ENCODE measurements at places on chromosomes 6 and 20. TPM values are rescaled to one million over a fixed set of nuclear protein-coding genes. Genes with fewer than 3 reads are reported as not detected.

The OR2J3 gene
- not detected for total RNA-seq

The TRIM10 gene
- total RNA-seq = not detected

The SOBP gene
- 1.2 TPM for total RNA-seq

The CRISP2 gene
- not detected for total RNA-seq

The ZNF165 gene
- 0.97 TPM for total RNA-seq

The GTSF1L gene
- not detected for total RNA-seq

The CD2AP gene
- total RNA-seq = 39.2 TPM

The KCNK15 gene
- not detected for total RNA-seq

The PBOV1 gene
- not detected for total RNA-seq

The SLPI gene
- total RNA-seq = not detected

The ZSCAN23 gene
- total RNA-seq = 0.79 TPM

The TBX18 gene
- total RNA-seq = not detected

The BPIFA1 gene
- total RNA-seq = not detected

The GRIK2 gene
- total RNA-seq = not detected

The RAD21L1 gene
- not detected for total RNA-seq

- DNase-seq = no peak
These were observed 506.6 kb downstream of the FRK start for GRCh38 chr6:115554060-115554459.

DNA sequence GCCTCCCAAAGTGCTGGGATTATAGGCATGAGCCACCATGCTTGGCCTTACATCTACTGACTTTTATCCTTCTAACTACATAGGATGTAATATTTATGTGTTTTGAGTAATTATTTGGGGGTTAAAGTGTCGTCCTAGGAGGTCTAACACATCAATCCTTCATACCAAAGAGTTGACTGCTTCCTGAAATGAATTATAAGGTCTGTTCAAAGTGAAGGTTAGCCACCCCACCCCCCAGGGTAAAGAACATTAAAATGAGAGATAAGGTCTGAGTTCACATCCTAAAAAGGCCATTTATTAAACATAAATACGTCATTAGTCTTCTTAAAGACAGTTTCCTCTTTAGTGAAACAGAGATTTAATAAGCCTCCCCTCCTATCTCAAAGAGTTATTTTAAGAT, 33.8 kb downstream of the TNFAIP3 start:
- no peak for DNase-seq

DNA sequence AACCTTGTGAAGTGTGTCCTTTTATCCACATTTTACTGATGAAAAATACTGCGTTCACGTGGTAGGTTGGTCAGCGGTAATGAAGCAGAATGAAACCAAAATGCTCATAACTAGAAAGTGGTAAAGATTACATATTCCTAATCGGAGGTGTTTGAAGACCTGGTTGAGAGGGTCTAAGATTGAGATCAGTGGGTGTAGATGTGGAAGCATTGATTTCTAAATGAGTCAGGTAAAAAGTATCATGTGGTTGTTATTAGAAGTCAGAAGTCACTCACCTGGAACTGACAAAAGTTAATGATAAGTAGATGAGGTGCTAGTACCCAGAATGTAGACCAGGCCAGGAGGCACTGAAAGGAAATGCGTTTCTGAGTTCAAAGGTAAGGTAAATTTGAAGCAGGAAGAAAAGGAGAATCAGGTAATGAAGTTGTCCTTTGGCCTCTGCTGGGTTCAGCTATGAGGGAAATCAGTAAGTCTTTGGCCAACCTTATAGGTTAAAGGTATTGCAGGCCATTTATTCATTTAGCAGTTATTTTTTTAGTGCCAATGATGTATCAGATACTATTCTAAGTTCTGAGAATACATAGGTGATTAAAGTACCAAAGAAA, 31.2 kb downstream of the FAM83B start:
- no peak for DNase-seq

GRCh38 chr6:84095156-84095555, 61.6 kb downstream of the MRAP2 start:
- no peak for DNase-seq

- DNase-seq = no peak
These were observed 61.7 kb downstream of the PYGB start for GRCh38 chr20:25309395-25310267.

GRCh38 chr6:23073821-23074220, 504.5 kb downstream of the HDGFL1 start:
- no peak for DNase-seq

GRCh38 chr20:12409501-12409900, 491.8 kb downstream of the BTBD3 start:
- DNase-seq = no peak

GRCh38 chr6:139925894-139926641, 551.6 kb upstream of the CITED2 start:
- no peak for DNase-seq

GRCh38 chr6:2917801-2918445, 14.8 kb upstream of the SERPINB9 start:
- peak; percentile 13 for DNase-seq

- no peak for DNase-seq
These were observed 2.3 kb downstream of the PEDS1 start for GRCh38 chr20:50151034-50151743.

DNA sequence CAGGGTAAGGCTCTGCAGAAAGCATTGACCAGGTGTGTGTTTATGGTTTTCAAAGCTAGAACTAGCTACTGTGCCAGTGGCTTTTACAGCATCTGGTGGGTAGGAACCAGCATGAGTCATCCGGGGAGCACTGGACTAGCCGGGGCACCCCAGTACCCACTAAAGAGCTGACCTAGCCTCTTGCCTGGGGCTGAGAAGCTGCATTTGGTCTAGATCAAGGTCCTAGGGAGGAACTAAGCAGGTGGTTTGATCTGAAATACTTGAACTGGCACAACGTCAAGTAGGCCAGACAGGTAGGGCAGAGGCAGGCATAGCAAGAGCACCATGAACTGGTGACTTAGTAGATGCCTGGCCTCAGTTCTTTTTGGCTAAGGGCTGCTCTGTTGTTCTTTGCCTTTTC, 109.8 kb upstream of the PTPRK start:
- DNase-seq = no peak

GRCh38 chr6:112439010-112439409, 91.9 kb downstream of the RFPL4B start:
- DNase-seq = no peak

- no peak for DNase-seq
These were observed 25.8 kb upstream of the TMEM217 start for GRCh38 chr6:37283671-37284151.

GRCh38 chr20:41848180-41848579, 230.0 kb upstream of the CHD6 start:
- no peak for DNase-seq

DNA sequence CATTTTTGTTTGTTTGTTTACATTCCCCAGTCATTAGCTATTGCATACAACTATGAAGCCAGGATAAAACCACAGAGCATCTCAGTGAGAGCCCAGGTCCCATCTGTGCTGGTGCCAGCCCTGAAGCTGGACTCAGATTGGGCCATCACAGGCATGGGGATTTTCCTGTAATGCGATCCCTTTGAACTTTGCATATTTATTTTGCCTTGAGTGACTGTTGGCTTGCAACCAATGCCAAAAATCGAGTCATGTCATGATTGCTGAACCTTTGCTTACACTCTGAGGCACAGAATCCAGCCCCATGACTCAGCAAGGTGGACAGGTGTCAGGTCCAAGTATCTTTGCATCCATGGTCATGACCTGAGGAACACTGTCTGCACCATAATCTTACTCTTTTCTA, 46.2 kb upstream of the GGTLC1 start:
- DNase-seq = no peak

DNA sequence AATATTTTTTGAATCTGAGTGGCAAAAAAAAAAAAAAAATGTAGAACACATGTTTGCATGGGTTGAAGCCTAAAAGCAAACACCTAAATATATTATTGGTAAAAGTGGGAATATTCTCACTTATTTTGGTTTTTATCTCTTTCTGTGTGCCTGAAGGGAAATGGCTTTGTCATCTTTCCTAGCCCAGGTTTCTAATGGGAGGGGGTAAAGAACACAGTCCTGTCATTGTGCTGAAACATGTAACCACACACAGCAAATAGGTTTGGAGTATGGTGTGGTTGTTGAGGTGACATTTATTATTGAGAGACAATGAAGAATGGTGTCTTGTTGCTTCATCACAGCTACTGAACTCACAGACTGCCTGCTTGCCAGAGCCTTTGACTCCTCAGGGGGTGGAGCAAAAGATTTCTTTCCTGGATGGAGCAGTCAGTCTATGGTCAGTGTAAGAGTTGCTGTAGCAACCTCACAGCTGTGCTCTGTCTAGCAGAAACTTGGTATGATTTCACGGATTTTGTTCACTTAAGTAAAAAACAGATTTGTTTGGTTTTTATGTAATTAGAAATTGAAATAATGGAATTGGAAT, 70.2 kb downstream of the CEP57L1 start:
- no peak for DNase-seq

GRCh38 chr20:49633643-49634042, 65.7 kb upstream of the PTGIS start:
- DNase-seq = no peak

DNA sequence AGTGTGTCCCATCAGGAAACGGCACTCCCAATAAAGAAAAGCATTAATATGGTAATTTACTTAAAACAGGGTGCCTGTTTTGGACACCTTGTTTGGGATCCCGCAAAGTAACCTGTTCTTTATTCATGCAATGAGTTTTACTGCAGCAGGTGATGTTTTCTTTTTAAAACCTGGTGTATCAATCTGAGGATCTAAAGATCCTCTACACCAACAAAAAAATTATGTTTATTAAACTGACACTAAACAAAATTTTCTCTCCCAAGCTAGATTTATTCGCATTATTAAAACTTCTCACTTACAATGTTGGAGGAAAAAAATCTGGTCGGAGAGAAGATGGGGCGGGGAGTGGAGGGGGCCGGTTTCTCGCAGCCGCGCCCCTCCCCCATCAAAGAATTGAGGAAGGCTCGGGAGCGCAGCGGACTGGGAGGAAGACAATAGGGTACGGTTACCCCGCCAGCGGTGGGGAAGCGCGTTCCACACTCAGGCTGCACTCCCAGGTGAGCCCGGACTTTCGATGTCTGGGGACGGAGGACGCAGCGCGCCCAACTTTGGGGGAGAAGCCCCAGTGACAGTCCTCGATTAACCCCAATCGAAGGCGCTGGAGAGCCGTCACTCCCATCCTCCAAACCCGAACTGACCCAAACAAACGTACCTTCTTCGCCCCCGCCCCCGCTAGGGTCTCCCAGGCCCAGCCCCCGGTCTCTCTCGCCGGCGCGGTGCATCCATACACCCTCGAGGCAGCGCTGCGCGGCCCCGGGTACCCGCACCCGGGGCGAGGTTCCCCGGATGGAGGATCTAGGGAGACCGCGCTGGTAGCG, 1.3 kb downstream of the CD24 start:
- DNase-seq = no peak

GRCh38 chr20:46895906-46896242, 1.2 kb downstream of the EYA2 start:
- no peak for DNase-seq

DNA sequence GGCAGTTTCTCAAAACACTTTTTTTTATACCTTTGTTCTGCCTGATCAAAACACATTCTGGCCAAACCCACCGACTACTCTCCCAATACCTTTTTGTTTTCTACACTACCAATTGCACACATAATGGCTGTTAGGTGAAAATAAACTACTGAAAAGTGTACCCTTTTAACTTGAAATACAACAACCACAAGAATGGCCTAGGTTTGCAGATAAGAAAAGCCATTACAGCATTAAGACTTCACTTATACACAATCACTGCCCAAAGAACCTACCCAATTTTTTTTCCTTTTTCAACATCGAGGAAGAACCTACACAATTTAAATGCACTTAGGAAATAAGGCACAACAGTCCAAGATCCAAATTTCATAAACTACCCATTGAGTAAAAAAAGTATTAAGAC, 1.8 kb downstream of the SEC63 start:
- DNase-seq = no peak

DNA sequence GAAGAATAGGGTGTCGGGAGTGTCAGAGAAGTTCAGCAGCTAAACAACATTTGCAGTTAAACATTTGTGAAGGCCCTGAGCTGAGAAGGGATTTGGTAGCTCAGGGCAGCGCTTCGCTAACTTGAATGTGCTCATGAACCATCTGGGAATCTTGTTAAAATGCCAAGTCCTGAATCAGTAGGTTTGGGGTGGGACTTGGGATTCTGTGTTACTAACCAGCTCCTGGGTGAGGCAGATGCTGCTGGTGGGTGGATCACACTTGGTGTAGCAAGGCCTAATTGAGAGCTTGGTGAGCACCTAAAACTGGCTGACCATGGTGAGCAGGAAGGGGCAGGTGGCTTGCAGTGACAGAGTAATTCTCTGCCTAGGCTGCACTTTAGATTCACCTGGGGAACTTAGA, 5.9 kb downstream of the PTPRA start:
- DNase-seq = no peak

GRCh38 chr6:29887819-29888776, 54.2 kb upstream of the HLA-A start:
- DNase-seq = peak; percentile 89

- DNase-seq = no peak
These were observed 638.4 kb downstream of the MAFB start for GRCh38 chr20:40050596-40050995.
